Melanocyte of skin (primary cell): ENCODE measurements at places on chromosomes 1 and 21. TPM values are rescaled to one million over a fixed set of nuclear protein-coding genes. Genes with fewer than 3 reads are reported as not detected.

The WDR47 gene
- total RNA-seq = 20.0 and 22.1 TPM in 2 replicates

The GPR3 gene
- total RNA-seq = 1.4 and 2.0 TPM in 2 replicates

The IVL gene
- total RNA-seq = not detected in 2 replicates

The PLA2G2C gene
- total RNA-seq = not detected in 2 replicates

The HJV gene
- total RNA-seq = not detected in 2 replicates

The OR2AJ1 gene
- not detected in 2 replicates for total RNA-seq

The ST6GALNAC3 gene
- 50.0 and 87.8 TPM in 2 replicates for total RNA-seq

The VPS45 gene
- total RNA-seq = 41.0 and 47.6 TPM in 2 replicates

The RNU1-3 gene
- total RNA-seq = under 0.01 TPM in 2 replicates

The OR2M5 gene
- not detected in 2 replicates for total RNA-seq

The RNF186 gene
- total RNA-seq = not detected in 2 replicates

The LRRC3 gene
- 2.5 and 3.1 TPM in 2 replicates for total RNA-seq

The C8B gene
- not detected in 2 replicates for total RNA-seq

The OR2AK2 gene
- total RNA-seq = not detected in 2 replicates

The ETS2 gene
- 3.6 and 3.8 TPM in 2 replicates for total RNA-seq

The SWT1 gene
- 4.0 and 5.4 TPM in 2 replicates for total RNA-seq

The TMEM125 gene
- not detected in 2 replicates for total RNA-seq

The ACBD3 gene
- 52.3 and 64.0 TPM in 2 replicates for total RNA-seq

The SMIM34 gene
- not detected in 2 replicates for total RNA-seq

The DIO1 gene
- under 0.01 TPM in 1 of 2 replicates, not detected in the other for total RNA-seq

The STX12 gene
- 50.6 and 55.1 TPM in 2 replicates for total RNA-seq

The C1orf53 gene
- 3.4 and 5.1 TPM in 2 replicates for total RNA-seq

The CDK18 gene
- 4.8 and 8.7 TPM in 2 replicates for total RNA-seq

The AJAP1 gene
- under 0.01 and 0.34 TPM in 2 replicates for total RNA-seq

The PAPPA2 gene
- not detected in 2 replicates for total RNA-seq

The FMN2 gene
- 2.5 TPM in 1 of 2 replicates, not detected in the other for total RNA-seq

The PYHIN1 gene
- total RNA-seq = 7.9 and 15.3 TPM in 2 replicates

The OR10J1 gene
- not detected in 2 replicates for total RNA-seq

The HLX gene
- 0.69 and 1.8 TPM in 2 replicates for total RNA-seq

The COL24A1 gene
- under 0.01 and 2.0 TPM in 2 replicates for total RNA-seq

The ERRFI1 gene
- 5.0 and 5.9 TPM in 2 replicates for total RNA-seq

The GUCA2A gene
- not detected in 2 replicates for total RNA-seq

The EXO1 gene
- 14.1 and 15.6 TPM in 2 replicates for total RNA-seq

The KAZN gene
- 14.8 and 18.2 TPM in 2 replicates for total RNA-seq

The IFT25 gene
- total RNA-seq = 28.0 and 28.9 TPM in 2 replicates

The OR2T11 gene
- not detected in 2 replicates for total RNA-seq

The CRP gene
- not detected in 2 replicates for total RNA-seq

The ITLN1 gene
- not detected in 2 replicates for total RNA-seq

The TDRD5 gene
- not detected in 2 replicates for total RNA-seq
